Stimulated activated CD8-positive, alpha-beta memory T cell treated with anti-CD3 and anti-CD28 coated beads, Interleukin-7, amount 100 ng/mL, for 1 hour (primary cell): ENCODE measurements at places on chromosomes 3 and 15.

DNA sequence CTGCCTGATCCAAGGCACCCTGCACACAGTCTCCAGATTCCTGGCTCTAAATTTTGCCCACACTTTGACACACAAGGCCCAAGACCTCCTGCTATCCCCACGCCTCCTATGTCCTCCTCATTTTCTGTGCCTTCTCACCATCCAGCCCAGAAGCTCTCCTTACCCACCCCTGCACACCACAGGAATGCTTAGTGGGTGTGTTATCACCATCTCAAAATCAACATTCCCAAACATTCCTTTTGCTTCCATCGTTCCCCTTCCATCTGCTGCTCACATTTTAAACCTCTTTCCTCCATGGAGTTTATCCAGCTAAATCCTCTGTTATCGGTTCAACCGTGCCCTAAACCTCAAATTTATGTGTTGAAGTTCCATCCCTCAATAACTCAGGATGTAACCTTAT lies 43.9 kb downstream of the DGKG start:
- no peak for DNase-seq

- DNase-seq = no peak
Observed at GRCh38 chr3:114440700-114441099, 146.9 kb downstream of the TIGIT start.

DNA sequence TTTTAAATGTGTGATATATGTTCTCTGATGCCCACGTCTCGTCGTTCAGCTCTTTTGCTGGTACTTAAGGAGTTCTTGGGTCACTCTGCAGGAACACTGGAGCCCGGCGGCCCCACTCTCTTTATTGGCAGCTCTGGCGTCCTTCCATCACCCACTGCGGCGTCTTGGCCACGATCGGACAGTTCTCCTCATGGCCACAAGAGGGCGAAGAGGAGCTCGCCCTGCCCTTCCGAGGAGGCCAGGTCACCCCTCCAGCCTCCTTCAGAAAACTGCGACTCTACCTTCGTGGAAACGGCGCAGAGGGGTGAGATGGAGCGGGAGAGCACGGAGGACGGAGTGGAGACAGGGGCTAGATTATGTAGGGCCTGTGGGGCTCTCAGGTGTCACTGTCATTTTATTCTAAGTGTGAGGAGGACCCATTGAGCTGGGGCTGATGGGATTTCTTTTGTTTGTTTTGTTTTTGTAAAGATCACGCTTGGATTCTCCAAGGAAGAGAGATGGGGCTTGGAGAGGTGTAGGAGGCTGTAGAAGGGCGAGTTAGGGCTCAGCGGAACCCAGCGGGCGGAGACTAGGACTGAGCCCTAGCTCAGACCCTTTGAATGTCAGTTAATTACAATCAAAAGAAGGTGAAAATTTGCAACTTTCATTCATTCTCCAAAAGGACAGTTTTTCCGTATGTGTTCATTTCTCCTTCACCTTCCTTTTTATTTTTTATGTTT lies 28.0 kb upstream of the GABRA5 start:
- DNase-seq = no peak

DNA sequence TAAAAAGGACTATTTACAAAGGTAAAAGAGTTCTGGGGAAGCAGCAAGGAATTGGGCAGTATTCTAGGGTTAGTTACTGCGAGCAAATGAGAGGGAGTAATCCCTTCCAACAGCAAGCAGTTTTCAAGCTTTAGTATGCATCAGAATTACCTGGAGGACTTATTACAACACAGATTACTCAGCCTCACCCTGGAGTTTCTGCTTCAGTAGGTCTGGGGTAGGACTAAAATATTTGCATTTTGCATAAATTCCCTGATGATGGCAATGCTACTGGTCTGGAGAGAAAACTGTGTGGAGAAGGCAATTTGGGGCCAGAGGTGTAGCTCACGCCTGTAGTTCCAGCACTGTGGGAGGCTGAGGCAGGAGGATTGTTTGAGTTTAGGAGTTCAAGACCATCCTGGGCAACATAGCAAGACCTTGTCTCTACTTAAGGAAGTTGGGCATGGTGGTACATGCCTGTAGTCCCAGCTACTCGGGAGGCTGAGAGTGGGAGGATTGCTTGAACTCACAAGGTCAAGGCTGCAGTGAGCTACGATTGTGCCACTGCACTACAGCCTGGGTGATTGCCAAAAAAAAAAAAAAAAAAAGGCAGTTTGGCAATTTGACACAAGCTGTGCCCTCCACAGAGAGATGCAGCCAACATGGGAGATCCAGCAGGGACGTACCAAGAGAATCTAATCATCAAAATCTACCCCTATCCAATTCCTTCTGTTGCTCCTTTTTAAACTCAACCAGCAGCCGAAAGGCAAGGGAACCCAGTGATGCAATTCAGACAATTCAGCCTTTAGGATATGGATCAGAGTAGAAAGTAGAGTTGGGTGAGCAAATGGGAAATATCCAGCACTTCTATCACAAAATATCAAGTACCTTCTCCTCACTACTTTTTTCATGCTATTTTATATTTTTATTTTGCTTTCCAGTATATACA lies 27.1 kb upstream of the AP4E1 start:
- no peak for DNase-seq

- no peak for DNase-seq
Observed at GRCh38 chr3:134326760-134327593, 47.3 kb downstream of the AMOTL2 start.

GRCh38 chr15:31353931-31354330 lies 27.3 kb downstream of the KLF13 start:
- no peak for DNase-seq

DNA sequence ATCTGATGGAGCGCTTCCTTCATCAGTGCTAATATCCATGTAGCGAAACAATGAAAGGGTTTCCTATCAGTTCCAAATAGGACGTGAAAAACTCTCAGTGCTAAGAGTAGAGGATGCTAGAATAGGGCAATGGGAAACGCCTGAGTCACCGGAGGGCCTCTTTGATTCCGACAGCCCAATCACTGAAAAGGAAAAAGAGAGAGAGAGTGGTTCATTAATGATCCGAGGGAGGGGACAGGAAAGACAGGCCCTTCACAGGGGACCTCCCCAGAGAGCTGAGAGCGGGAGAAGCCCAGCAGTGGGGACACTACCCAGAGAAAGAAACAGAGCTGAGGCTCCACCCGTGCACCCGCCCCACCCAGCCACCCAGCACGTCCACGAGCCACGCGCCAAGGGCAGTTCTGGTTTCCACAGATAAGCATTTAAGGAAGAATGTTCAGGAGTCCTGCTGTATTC lies 76.9 kb downstream of the RPN1 start:
- no peak for DNase-seq

GRCh38 chr3:145429546-145429945 lies 731.4 kb downstream of the PLOD2 start:
- DNase-seq = no peak

- DNase-seq = no peak
Observed at GRCh38 chr3:113439606-113440005, 1.7 kb downstream of the CFAP44 start.

GRCh38 chr3:34312684-34313083 lies 514.3 kb downstream of the PDCD6IP start:
- DNase-seq = no peak

- DNase-seq = no peak
Observed at GRCh38 chr3:128398586-128398985, 68.1 kb downstream of the DNAJB8 start.

DNA sequence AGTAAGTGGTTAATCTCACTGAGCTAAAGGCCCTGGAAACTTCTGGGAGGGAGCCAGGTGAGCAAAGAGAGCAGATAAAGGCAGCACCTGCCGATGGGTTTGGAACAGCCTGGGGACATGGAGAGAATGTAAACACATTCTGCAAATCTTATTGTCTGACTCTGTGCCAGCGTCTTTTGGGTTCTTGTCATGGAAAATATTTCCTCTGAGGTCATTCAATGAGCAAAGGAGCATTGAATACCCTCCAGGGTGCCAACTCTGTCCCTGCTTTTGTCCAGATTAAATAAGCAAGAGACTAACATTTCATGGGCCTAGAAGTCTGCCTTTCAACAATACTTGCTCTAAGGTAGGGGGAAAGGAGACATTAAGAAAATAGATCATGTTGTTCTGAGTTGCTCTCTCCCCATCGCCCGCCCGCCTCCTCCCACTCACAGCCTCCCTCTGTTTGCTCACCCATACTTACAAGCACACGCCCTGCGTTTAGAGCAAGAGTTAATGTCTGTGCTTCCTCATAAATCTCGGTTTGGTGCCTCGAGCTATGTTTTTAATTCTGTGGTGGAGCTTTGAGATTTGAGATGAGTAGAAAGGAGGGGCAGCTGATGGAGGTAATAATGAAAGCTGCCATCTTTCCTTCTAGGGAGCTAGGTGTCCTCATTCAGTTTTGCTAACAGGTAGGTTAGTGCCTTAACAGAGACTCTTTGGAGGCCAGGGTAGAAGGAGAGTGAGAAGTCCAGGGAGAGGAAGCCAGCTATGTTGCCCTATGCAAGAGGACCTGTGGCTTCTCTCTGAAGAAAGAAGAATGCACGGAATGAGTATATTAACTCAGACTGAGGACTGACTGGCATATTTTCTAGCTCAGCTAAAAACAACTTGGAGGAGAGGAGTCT lies 132.9 kb downstream of the TPRG1 start:
- no peak for DNase-seq

DNA sequence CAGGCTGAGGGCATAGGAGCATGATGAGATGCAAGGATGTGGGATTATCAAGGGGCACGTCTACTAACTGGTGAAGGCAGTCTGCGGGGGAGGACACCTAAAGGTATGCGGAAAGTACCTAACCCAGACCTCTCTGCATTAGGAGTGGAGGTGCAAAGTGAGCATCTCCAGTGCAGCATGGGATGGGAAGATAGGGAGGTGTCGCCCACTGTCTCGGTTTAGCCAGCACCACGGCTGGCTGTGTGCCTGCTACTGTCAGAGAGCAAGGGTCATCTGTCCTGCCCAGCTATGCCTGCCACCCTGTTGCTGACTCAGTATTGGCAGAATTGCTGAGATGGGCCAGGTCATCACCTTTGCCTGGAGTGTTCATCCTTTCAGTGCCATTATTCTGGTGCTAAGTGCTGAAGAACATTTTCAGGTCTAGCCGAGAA lies 40.1 kb downstream of the OXNAD1 start:
- DNase-seq = no peak

DNA sequence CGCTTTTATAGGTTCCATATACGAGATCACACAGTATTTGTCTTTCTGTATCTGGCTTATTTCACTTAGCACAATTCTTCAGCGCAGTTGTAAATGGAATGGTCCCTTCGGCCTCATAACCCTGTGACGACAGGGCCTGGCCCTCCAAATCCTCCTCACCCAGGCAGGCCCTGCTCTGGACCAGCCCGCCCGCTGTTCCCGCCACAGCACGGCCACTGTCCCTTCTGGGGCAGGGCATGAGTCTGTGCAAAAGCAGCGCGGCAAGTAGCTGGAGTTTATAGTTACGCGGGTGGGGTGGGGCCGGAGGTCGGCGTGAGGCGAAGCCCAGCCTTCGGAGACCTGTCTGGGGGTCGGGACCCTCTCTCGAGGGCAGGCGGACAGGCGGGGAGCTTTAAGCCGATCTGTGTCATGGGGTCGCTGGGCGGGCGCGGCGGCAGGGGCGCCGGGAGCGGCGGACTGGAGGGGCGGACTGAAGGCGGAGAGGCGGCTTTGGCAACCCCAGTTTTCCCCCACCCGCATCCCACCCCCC lies 543 bp downstream of the ARPIN start:
- no peak for DNase-seq

DNA sequence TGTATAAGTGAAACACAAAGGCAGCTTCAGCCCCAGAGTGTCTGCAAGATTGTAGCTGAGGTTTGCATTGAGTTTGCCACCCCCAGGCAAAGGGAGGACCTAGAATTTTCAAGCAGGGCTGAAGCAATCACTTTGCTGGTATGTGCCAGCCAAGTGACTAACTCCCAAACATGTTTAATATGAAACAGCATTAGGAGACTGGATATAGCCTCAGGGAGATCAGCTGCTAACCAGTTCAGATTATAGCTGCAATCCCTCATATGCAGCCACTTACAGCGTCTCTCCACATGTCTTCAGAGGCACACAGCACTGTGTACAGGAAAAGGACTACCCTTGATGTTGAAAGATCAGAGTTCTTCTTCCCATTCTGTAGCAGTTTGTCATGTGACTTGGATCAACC lies 38.4 kb upstream of the PPP2R3A start:
- DNase-seq = no peak

- DNase-seq = no peak
Observed at GRCh38 chr15:25727116-25727515, 136.0 kb downstream of the ATP10A start.

GRCh38 chr3:143935678-143936077 lies 35.9 kb upstream of the DIPK2A start:
- no peak for DNase-seq

GRCh38 chr3:122298239-122298638 lies 26.8 kb upstream of the CSTA start:
- DNase-seq = no peak

GRCh38 chr3:31448035-31448881 lies 84.5 kb upstream of the STT3B start:
- no peak for DNase-seq

- no peak for DNase-seq
Observed at GRCh38 chr15:84840741-84841429, 23.7 kb downstream of the ALPK3 start.

DNA sequence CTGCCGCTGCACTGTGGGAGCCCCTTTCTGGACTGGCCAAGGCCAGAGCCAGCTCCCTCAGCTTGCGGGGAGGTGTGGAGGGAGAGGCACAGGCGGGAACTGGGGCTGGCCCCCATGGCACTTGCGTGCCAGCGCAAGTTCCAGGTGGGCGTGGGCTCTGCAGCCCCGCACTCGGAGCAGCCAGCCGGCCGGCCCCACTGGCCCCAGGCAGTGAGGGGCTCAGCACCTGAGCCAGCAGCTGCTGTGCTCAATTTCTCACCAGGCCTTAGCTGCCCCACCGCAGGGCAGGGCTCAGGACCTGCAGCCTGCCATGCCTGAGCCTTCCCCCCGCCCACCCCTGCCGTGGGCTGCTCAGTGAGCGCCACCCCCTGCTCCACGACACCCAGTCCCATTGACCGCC lies 4.6 kb upstream of the GPR156 start:
- no peak for DNase-seq

- DNase-seq = no peak
Observed at GRCh38 chr15:47987461-47987860, 133.3 kb upstream of the SLC24A5 start.

DNA sequence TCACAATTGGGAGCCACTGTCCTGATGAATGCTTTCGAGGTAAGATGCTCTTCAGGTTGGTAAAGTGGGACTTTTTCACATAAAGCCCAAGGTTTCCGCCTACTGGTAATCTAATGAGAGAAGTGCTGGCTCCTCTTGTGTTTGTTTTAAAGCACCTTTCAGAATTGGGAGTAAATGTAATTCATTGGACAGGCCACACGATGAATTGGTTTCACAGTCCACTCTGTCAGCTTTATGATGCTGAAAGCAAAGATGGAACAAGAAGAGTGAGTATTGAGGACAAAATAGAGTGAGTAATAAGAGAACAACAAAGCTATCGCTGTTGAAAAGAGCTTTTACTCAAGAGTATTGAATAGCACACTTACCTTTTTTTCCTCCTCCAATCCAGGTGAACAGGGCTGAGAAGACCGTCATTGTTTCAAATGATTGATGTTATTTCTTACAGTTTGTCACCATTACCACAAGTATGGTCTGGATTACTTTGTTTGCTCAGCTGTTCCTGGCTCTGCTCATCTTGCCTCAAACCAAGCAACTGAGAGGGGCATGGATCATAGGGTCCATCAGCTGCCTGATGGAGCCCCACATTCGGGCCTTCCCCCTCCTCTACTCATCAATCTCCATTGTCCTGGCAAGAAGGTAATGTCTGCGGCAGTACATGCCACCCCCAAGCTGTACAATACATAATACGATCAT lies 136.1 kb upstream of the CNTN4 start:
- DNase-seq = no peak

- no peak for DNase-seq
Observed at GRCh38 chr3:135565546-135565945, 400.0 kb upstream of the PPP2R3A start.
